ENCODE measurements at places on chromosomes 5 and 9.

- DNase-seq: peak; percentile 61
Measured at GRCh38 chr5:142145106-142145900, 36.7 kb downstream of the NDFIP1 start.

- DNase-seq: no peak
Measured at GRCh38 chr9:6538666-6539071, 106.9 kb downstream of the GLDC start.

DNA sequence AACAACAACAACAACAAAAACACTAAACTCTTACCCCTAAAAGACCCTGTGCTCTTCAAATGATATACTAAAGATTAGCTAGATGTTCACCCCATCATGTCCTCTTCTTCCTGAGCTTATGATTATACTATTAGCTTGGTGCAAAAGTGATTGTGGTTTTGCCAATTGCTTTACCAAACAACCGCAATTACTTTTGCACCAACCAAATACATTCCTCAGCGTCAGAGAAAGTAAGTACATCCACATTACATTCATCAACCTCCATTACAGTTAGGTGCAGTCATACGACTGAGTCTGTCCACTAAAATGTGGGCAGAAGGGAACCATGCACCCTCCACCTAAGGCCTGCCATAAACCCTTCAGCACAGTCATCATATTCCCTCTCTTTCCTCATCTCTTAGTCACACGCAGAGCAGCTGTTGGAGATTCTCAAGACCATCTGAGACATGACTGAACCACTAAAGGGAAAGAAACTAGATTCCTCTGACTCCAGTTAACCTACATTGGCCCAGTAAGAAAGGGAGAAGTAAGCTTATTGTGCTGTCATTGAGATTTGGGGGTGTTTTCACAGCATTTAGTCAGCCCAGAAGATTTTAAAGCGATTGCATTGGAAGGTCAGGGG, 181.6 kb upstream of the TLE4 start:
- no peak for DNase-seq

DNA sequence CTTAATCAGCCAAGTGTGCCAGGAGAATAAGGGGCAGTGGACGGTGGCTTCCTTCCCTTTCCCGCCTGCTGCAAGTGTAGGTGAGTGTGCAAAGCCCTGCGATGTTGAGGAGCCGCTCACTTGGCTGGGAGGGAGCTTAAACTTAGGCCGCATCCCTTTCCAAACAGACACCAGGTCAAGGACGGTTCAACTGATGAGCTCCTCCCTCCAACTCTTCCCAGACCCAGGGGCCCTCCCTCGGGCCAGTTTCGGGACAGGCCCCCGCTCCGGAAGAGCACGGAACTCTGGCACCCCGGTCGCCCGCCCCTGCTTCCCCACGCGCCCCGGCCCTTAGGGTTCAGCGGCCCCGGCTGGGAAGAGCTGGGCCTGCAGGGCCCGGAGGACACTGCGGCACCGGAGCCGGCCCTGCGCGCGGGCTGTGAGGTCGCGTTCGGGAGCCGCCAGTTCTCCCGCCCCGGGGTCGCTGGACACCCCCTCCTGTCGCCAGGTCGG, 481 bp downstream of the MRPL36 start:
- DNase-seq: peak; percentile 15

DNA sequence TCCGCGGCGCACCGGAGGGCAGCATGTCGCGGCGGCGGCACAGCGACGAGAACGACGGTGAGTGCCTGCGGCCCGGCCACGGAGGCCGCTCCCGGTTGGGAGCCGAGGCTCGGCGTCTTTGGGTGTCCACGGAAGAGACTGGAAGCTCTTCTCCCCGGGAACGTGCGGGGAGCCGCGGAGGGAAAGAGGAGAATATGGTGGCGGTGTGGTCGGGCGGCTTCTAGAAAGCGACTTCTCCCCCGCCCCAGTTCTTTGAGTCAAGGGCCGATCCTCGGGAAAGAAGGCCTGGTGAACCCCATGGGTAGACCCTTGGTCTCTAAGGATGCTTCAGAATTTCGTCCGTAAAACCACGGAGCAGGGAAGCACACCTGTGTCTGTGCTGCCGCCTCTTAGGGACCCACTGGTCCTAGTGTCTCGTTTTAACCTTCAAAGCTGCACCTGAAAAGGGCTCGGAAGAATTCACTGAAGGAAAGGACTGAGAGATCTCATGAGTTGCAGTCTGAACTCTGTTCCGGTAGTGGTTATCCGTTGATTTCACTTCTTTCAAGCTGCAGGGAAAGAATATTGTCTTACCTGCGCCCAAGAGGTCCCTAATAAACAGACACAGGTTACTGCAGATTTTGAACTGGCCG, 354 bp downstream of the NCBP1 start:
- no peak for DNase-seq

DNA sequence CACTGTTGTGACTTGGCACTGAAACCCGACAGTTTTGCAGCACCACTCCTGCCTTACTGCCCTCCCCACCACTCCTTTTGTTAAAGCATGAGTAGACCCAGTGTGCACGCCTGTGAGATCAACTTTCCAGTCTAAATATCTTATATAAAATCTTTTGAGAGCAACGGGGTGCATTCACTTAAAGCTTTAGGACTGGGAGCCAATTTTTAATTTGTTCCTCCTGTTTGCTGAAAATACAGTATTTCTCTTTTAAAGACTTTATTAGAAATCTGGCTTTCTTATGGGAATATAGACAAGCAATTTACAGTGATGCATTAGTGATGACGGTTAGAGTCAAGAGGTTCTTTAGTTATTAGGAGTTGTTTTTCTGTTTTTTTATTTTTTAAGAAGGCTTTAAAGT, 397.5 kb downstream of the TMEM167A start:
- DNase-seq: no peak

- no peak for DNase-seq
Measured at GRCh38 chr5:2741956-2742355, 9.5 kb downstream of the IRX2 start.

GRCh38 chr5:130496215-130496614, 592.0 kb downstream of the CHSY3 start:
- DNase-seq: no peak

GRCh38 chr9:2214707-2215106, 199.6 kb downstream of the SMARCA2 start:
- no peak for DNase-seq

- no peak for DNase-seq
Measured at GRCh38 chr9:118594428-118594827, 774.8 kb downstream of the BRINP1 start.

DNA sequence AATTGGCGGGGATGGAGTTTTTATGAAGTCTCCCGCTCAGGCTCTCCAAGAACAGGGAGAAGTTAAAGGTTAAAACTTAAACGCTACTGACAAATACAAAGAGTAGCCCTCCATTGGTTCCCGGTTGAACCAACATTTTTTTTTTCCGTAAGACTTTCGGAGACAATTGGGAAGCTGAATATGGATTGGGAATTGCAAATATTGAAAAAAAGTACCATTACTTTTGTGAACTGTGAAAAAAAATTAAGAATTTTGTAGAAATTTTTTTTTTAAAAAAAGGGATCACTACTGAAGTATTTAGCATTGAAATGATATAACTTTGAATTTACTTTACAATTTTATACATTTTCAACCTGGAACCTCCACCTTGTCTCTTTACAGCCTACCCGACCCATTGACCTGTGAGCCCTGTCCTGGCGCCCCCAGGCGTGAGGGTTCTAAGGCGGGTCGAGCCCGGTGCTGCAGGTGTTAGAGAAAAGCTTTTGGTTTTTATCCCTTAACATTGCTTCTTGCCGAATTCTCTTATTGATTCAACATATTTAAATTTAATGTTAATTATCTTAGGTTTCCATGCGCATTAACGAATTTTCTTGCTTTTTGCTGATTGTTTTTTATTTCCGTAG, 448 bp upstream of the ZNF782 start:
- no peak for DNase-seq

DNA sequence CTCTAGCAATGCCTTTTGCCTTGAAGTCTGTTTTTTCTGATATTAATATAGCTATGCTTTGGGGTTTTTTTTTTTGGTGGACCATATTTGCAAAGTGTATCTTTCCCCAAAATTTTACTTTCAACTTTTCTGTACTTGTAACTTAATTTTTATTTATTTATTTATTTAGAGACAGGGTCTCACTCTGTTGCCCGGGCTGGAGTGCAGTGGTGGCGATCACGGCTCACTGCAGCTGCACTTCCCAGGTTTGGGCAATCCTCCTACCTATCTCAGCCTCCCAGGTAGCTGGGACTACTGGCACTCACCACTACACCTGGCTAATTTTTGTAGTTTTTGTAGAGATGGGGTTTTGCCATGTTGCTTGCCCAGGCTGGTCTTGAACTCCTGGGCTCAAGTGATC, 20.8 kb downstream of the PRRT1B start:
- no peak for DNase-seq

DNA sequence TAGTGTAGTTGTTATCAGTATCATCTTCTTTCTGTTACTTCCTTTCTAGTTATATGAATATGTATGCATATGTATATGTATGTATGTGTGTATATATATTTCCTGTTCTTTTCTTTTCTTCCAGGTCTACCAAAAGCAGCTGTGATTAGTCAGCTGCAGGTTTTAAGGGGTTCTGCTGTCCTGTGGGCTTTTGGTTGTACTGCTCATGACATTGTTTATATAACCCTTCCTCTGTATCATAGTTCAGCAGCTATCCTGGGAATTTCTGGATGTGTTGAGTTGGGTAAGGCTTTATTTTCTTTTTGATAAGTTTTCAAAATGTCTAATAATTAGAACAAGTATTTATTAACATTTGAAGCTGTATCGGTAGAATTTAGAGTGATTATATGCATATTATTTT, 23.2 kb downstream of the SLC27A6 start:
- no peak for DNase-seq

DNA sequence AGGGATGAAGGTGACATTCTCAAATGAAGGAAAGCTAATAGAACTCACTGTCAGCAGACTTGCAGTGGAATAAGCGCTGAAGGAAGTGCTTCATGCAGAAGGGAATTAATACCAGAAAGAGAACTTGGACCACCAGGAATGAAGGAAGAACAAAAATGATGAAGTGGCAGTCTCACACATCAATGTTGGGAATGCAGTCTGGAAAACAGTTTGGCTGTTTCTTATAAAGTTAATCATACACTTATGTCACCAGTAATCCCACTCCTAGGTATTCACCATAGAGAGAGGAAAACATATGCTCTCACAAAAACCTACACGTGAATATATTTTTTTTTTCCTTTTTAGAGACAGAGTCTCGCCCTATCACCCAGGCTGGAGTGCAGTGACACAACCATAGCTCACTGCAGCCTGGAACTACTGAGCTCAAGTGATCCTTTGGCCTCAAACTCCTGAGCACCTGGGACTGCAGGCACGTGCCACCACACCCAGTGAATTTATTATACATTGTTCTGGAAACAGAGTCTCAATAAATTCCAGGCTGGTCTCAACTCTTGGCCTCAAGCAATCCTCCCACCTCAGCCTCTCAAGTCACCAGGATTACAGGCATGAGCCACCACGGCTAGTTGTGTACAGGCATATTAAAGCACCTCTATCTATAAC, 81.2 kb downstream of the ROR2 start:
- no peak for DNase-seq

DNA sequence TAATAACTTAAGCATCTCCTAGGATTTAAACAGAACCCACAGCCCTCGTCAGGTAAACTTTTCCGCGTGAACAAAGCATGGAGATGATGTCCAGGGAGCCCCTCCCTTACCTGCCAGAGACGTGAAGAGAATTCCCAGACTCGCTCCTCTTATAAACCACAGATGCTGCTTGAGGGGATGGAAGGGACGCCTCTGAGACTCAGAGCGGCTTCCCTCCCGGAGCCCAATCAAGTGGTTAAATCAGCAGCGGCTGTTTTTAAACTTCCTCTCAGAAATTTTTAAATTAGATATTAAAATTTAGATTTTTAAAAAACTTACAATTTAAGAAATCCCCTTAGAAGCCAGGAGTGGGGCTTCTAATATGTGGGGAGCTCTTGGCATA, 71.8 kb downstream of the RAPGEF1 start:
- DNase-seq: no peak

DNA sequence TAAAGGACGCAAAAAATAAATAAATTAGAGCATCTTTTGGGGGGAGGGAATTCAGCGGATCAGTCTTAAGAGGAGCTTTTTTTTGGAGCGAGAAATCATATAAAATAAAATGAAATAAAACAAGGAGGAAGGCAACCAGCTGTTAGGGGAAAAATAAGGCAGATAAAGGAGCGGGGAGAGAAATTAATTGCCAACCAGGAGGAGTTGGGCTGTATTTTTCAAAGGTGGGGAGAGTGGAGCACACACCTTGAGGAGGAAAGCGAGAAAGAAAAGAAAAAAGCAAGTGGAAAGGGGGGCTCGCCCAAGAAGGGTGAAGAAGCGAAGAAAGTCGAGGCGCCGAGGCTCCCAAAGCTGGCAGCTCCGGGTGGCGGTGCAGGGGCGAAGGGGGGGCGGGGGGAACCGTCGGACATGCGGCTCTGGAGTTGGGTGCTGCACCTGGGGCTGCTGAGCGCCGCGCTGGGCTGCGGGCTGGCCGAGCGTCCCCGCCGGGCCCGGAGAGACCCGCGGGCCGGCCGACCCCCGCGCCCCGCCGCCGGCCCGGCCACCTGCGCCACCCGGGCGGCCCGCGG, at the start of gene PAPPA:
Gene PAPPA (plus strand): TSS at position 27 of the 569 bp plus-strand sequence. CDS start 382 bp downstream, at position 409.
- no peak for DNase-seq

DNA sequence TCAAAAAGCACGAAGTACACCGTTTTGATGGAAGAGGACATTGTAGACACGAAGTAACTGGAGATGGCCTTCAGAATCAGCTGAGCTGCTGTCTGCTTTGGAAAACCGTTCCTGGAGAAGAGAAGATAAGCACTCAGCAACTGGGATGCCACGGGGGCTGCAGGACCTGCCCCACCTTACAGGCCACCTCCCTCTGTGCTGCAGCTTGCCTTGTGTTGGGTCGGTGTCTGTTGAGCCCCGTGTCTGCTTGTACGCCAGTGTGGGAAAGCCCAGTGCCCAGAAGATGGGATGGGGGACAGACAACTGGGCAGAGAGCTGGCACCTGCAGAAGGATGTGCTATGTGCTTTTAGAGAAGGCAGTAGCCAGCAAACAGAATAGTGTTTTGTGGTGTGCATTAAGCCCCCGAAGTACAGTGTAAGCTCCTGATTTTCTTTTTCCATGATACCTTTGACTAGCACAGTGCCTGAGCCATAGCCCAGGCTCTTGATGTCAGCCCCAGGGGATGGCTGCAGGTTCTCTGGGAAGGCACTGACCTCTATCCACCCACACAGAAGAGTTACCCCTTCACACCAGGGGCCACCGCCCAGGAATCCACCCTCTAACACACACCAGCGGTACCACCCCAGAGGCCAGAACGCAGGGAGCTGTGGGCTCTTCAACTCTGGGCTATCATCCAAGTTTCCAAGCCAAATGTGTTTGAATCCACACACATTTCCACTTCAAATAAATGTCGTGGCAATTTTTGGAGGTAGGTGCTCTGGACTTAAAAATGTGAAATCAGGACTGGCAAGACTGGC, 63.8 kb downstream of the MACROH2A1 start:
- DNase-seq: no peak

DNA sequence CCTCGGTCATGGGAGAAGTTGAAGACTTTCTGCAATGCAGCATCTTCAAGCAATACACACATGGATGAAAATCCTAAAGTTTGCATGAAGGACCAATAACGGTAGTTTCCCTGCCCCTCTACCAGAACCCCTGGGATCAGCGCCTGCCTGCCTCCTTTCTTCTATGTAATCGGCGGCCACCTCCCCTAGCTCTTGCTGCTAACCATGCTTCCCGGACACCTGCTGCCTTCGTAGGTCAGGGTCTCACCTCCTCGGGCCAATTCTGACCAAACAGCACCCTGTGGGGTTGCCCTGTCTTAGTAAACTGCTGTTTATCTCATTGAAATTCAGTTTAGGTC, 388 bp upstream of the MED10 start:
- no peak for DNase-seq

- no peak for DNase-seq
Measured at GRCh38 chr5:9196403-9197227, 349.3 kb downstream of the SEMA5A start.
